ENCODE measurements at places on chromosomes 3 and 15.

DNA sequence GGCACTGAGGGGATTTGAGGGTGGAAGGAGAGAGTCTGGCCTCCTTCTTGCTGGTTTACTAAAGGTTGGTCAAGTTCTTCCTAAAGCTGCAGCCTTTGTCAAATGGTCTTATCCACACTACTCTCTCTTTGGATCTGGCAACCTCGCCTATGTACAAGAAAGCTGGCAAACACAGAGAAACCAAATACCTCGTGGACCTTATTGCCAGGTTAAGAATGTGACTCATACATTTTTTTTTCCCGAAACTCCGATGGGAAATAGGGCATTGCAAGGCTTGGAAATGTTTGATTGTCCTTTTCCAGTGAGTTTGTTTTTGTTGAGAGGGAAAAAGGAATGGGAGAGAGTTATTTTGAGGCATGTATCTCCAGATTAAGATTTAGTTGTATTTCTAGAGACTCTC, 13.9 kb downstream of the EOMES start:
- no peak for DNase-seq

DNA sequence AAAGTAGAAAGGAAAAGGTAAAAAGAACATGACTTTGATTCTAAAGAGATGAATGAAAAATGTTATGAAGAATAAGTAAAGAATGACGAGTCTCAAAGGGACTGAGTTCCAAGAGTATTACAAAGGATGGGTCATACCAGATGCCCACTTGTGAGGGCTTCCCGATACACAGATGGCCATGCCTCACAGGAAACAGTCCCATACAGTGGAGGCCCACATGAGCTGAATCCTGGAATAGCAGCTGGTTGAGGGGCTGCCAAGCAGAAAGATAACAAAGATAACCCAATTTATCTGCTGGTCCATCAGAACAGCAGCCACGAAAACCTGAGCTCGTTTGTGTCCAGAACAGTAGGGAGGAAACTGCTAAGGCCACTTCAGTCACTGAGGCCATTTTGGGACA, 3.7 kb downstream of the SSR3 start:
- DNase-seq = no peak

DNA sequence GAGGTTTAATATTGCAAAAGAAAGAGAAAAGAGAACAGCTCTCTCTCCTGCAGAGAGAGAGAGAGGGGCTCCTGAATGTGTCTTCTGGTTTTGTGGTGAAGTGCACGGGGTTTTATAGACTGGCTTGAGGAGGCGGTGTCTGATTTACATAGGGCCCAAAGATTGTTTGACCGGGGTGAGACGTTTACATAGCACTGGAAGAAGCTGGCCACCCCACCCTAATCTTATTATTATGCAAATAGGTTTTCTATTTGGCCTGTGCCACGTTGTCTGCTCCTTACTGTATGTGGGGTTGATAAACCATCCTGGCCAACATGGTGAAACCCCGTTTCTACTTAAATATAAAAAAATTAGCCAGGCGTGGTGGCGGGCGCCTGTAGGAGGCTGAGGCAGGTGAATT, 268.6 kb downstream of the SV2B start:
- DNase-seq = no peak

GRCh38 chr3:140151321-140151720, 216.3 kb downstream of the CLSTN2 start:
- DNase-seq = no peak

DNA sequence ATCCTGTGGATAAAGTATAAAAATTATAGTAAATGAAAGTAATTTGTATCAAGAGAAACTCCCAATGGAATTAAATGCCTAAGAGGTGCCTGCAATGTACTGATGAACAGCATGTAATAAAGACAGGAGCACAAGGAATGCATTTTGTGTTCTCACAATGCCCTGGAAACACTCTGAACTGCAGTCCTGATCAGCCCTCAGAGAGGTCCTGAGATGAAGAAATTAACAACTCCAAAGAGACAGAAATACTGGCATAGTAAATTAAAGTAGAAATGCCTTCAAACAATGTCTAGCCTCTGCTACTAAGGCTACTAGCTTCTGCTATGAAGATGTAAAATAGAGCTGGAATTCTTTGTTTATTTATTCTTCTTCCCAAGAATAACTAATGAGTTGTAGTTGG, 59.9 kb downstream of the CFAP20DC start:
- DNase-seq = no peak

- no peak for DNase-seq
These were observed 25.8 kb downstream of the COLQ start for GRCh38 chr3:15495461-15496340.
